Eye (tissue), 1 donor: ENCODE measurements at places on chromosomes 5 and 9.

DNA sequence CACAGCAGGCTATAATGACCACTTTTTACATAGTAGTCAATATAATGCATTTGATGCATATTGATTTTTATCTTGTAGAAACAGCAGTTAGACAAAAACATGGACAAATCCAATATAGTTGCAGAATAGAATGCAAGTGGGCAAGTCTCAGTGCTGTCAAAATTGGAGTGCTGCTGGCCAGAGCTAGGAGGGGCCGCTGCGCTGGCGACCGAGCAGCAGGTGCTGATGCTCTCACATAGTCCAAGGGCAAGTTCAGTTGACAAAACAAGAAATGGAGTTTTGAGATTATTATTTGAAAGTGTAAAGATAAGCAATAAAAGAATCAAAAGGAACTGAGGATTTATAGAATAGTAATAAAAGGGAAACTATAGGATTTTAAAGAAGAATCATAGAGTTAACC lies 60.6 kb upstream of the CDK20 start:
- no peak for DNase-seq

DNA sequence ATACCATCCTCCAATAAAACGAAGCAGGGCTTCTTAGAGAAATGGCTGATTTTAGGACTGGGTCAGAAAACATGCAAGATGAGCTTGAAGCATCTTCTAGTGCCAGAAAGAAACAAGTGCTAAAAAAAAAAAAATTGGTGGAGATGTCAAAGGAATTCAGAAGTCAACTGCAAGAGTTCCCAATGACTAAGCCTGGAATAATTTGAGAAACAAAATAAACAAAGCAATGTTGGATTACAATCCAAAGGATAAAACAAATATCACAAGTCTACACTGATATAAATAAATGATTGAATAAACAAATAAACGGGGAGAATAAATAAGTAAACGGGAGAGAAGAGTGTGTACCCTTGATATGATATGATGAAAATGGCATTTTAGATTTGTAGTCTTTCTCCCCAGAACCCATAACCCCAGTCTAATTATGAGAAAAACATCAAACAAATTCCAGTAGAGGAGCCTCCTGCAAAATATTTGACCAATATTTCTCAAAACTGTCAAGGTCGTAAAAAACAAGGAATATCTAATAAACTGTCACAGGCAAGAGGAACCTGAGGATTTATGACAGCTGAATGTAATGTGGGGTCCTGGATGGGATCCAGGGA lies 63.5 kb upstream of the CCL21 start:
- no peak for DNase-seq

DNA sequence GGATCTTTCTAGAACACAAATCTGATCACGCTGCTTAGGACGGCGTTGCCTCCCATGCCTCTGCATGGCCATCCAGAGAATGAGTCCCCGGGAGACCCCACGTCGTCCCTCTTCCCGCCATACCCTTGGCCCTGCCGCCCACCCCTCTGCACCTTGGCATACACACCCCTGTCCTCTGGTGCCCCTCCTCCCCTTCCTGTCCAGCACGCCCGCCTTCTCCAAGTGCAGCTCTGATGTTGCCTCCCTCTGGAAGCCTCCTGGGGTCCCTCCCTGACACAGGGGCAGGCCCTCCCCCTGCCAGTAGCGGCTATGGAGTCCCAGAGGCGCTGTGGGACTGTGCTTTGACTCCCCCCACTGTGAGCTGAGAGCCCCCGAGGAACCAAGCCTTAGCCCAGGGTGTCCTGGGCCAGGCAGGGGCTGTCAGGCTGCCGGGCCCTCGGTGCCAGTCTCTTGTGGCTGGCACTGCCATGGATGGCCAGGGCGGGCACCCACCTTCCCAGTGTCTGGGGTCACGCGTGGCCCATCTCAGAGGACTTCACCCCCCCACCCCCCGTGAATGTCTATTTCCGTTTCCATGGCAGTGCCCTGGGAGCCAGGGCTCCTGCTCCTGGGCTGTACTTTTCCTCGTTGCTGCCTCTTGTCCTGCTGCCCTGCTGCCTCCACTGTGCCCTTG lies 70.5 kb upstream of the RNU6ATAC start:
- DNase-seq, result no peak

DNA sequence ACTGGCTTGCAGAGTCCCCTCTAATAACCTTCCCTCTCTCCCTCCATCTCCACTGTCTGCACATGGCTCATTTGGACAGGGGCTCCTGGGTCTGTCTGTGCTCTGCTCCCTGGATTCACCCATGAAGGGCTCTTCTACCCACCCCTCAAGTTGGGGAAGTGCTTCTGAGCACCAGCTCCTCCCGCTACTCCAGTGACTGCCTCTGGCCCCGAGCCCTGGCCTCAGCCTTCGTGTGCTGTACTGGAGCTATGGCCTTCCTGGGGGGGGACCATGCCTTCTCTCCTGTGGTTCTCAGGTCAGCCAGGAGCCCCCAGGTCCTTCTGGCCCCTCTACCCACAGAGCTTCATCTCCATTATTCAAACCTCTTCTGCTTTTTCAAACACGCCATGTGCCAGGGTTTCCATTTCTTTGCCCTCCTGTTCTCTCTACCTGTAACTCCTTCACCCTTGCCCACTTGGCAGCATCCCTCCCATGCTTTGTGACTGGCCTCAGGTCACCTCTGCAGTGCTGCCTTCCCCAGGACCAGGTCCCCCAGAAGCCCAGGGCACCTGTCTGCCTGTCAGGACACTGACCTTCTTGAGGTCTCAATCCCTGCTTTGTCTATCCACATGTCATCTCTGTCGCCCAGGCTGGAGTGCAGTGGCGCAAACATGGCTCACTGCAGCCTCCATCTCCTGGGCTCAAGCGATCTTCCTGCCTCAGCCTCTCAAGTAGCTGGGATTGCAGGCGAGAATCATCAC lies 9.5 kb downstream of the SH3PXD2B start:
- no peak for DNase-seq
